ENCODE measurements at places on chromosomes 16 and 17.
A peak's percentile ranks its signal among the peaks of the same experiment; 100 is the strongest.

- no peak for DNase-seq
Measured at GRCh38 chr17:40951011-40951622, 13.7 kb upstream of the KRT23 start.

- peak; percentile 44 for DNase-seq
Measured at GRCh38 chr17:82300707-82301270, 16.6 kb downstream of the CD7 start.

DNA sequence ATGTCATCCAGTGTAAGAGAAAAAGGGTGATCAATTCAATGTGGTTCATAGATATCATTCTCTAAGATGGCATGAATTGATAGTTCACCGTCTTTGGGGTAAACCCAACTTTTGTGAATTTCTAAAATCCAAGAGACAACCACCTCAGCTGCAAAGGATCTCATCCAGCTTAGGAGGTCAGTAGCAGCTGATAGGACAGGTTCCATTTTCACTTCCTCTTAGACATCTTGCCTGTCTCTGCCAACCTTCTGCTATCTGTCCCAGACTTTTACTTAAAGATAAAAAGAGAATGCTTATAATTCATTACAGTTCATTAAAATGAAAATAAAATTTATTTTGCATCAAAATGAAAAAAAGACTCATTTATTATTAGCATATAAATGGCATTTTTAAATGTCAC, 468.2 kb downstream of the XYLT1 start:
- DNase-seq = no peak

DNA sequence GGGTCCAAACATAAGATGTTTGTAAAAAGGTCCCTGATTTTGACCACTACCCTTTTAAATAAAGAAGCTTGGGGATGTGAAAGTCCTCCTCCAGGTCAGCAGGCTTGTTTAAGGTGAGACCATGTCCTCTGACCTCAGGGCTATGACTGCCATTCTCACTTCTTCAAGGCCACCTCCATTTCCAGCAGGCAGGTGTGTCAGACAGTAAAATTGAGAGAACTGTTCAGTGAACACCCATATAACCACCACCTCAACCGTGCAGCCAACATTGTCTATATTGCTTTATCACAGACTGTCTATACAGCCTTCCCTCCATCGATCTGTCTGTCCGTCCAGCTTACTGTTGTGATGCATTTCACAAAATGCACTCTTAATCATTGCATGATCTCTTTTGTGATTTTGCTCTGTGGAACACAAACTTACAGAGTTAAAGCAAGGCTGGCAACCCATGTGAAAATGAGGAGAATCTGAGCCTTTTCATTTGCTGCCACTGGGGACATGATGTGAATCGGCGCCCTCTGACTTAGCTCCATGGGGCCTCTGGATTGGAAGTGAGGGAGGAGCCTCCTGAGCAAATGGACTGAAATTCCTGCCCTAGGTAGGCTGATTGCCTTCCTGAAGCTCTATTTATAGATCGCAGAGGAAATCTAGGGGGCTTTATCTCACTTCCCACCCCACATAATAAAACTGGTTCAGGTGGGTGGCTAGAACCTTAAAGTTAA, 53.8 kb downstream of the ZNRF1 start:
- no peak for DNase-seq

DNA sequence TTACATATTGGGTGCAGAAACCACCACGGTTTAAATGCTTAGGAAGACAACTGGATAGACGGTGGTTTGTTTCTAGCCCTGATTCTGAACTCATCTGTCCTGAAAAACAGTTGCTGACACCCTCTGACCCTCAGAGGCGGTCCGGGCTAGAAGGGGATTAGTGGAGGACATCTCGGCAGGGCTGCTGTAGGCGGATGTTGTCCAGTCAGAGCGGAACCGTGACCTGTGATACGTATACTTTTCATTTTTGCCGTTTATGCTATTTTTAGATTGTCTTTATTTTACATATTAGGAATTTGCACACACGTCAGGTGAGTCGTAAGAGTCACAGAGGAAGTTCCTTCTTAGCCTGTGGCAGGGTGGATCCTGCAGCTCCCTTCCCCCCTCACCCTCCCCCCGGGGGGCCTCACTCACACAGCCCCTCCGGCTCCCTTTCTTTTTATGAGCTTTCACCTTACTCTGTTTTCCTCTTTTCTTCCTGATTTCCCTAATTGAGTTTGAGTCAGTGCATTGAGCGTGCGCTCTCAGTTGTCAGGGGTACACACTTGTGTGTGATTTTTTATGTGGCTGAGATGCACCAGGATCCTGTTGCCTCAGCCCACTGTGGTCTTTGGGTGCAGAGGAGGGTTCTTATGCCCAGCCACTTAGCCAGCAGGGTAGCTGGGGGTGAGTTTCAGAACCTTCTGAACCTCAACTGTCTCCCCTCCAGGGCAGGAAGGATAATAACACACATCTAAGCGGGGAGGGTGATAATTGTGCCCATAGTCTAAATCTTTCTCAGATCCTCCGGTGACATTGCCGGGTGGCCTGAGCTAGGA, 211.1 kb upstream of the CHMP6 start:
- no peak for DNase-seq

- peak; percentile 78 for DNase-seq
Measured at GRCh38 chr17:18107061-18107790, 1.3 kb upstream of the MYO15A start.

GRCh38 chr16:12569061-12569460, 234.6 kb downstream of the CPPED1 start:
- no peak for DNase-seq

DNA sequence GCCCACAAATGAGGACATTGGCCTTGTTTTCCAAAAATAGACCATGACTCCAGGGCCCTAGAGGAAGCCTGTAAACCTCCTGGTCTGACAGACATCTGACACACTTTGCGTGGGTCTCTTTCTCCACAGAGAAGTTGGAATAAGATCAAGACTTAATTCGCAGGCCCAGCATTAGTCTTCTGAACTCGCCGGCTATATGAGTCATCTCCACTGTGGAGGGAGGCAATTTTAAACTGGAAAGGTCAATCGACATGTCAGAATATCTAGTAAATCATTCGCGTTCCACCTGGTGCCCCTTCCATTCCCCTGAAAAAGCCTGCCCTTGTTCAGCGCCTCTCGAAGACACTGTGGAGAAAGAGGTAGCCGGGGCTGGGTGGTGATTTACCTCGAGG, 140.1 kb downstream of the CLEC16A start:
- no peak for DNase-seq

- no peak for DNase-seq
Measured at GRCh38 chr16:31485571-31485970, 2.6 kb downstream of the SLC5A2 start.

DNA sequence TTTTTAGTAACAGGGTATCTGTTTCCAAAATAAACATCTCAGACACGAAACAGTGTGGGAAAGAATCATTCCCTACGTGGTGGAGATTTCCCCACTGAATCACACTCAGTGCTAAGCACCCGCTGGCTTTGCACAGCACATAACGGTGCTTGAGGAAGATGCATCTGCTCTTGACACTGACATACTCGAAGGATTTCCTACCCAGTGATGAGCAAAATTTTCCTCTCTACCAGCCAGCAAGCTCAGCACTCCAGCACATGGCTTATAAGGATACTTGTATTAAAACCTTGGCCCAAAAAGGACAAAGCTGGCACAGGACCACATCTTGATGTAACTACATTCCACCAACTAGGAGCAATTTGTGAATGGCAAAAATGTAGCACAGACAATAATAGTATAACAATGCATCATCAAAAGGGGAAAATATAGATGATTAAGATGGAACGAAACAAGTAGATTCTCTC, 59.0 kb downstream of the ANKFY1 start:
- no peak for DNase-seq

GRCh38 chr16:85733155-85733838, 17.6 kb downstream of the C16orf74 start:
- DNase-seq = no peak

GRCh38 chr17:35664685-35665084, 66.8 kb upstream of the RASL10B start:
- DNase-seq = no peak

DNA sequence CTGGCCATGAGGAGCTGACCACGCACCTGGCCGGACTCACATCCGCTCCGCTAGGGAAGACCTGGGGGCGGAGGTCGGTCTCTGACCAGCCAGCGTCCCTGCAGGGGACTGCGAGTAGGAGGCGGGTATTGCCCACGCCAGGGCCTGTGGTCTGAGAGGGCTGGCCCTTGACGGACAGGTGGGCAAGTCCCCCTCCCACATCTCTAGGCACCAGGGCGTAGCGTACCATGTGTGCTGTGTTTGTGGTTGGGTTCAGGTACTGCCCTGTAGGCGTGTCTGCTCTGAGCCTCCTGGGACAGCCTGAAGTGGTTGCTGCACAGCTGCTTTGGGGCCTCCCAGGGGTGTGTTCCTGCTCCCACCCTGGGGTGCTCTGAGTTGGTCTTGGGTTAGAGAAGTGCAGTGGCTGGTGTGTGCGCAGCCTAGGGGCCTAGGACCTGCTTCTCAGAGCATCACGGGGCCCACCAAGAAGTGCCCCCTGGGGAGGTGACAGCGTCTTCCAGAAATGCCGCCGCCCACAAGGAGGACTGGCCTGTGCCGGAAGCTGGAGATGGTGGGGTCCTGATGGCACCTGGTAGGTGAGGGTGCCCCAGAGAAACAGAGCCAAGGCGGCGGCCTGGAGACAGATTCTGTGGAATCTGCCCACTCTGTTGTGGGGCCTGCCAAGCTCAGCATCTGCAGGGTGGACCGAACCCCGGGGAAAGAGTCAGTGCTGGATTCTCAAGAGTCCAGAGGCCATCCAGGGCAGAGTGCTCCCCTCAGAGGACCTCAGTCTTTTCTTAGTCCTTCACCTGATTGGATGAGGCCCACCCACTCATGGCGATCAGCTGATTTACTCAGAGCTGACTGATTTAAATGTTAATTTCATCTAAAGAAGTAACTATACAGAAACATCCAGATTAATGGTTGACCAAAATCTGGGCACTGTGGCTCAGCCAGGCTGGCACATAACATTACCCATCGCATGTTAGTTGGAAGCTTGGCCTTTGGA, 48.3 kb downstream of the WDR45B start:
- DNase-seq = no peak

DNA sequence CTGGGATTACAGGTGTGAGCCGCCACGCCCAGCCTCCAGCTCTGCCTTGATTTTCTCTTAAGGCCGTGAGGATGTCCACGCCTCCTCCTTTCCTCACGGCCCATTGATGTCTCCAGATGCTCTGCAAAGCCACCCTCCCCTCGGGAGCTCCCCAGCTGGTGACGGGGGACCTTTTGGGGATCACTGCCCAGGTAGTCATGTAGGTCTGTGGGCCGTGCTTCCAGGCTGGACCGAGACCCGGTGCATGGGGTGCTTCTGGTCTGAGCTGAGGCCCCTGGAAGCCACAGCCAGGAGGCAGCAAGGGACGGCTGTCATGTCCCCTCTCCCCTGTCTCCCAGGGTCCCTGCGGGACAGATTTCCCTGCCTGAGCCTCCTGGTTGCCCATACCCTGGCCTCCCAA, 277.8 kb downstream of the SEC14L1 start:
- DNase-seq = no peak

DNA sequence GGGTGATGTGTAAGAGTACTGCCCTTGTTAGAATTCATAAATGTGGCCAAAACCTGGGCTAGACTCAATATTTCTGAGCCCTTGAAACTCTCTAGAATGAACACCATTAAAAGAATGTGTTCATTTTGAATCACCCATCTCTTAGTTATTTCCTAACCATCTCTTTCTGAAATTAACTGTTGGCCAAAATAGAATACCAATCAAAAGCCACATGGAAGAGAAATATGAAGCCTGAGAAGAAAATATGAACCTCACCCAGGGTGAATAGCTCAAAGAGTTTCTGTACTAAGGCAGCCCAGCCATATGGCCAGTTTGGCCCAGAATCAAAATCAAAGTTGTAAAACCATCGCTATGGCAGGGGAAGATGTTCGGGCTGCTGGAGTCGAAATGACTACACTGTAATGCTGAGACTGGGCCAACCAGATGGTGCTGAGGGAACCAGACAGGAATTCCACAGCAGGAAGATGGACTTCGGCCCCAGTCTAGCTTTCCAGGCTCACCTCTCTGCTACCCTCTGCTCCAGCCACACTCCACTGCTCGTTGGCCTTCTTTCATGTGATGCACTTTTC, 154.3 kb upstream of the ZFHX3 start:
- DNase-seq = peak; percentile 86

DNA sequence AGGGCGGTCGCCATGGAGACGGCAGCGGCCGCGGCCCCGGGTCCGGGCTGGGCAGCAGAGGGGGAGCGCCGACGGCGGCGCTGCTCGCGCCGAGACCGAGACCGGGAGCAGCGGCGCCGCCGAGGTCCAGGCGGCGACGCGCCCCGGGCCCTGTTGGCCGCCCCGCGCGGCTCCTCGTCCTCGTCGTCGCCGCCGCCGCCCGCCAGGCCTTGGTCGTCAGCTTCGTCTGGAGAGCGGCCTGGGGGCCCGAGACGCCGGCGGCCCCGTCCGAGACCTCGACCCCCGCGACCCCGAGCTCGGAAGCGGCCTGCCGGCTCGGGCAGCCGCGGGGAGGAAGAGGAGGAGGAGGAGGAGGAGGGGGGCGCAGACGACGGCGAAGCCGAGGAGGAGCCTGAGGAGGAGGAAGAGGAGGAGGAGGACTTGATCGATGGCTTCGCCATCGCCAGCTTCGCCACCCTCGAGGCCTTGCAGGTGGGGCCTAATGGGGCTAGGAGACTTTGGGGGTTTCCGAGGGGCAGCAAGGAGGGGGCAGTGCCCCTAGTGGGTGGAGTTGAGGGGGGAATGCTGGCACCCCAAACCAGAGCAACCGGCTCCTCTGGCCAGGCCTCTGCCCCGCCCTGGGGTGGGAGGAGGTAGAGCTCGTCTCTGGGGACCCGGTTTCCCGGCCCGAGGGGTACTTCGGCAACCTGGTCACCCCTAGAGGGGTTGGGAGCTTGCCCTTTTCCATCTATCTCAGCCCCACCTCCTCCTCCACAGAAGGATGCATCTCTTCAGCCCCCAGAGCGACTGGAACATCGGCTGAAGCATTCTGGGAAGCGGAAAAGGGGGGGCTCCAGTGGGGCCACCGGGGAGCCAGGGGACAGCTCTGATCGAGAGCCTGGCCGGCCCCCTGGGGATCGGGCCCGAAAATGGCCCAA, 1.5 kb downstream of the FBRS start:
- DNase-seq = no peak

DNA sequence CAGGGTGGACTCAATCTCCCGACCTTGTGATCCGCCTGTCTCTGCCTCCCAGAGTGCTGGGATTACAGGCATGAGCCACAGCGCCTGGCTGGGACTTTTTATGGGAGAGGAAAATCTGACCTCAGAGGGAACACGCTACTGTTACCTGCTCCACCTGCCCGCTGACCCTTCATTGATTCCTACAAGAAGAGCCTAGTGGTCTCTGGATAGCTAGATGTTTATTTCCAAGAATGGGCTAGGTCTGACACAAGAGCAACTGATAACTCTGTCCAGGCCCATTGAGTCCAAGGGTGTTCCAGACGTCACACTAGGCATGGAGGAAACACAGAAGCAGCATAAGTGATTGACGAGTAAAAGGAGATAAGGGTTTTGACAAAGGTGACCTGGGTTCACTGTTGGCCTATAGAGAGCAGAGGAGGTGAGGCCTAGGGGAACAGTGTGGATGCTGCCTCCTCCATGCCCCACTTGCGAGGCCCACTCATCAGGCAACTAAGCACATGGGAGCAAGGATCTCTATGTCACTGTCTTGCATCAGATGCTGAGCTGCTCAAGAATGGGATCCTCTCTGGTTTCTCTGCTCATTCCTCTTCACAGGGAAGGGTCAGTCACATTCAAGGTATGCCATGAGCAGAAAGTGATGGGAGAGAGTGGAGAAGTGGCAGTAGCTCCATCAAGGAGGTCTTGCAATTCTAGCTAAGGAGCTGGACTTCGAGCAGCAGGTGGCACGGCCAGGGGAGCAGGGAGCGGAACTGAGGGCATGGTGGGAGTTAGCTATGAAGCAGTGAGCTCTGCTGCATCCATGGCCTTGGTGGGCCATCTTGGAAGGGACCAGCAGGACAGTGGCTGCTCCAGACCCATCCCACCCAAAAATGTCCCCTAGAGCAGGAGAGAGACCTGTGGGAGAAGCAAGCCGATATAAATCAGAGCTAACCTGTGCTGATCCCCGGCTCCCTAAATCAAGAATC, 145.2 kb downstream of the WSCD1 start:
- DNase-seq = no peak
